ENCODE measurements at places on chromosomes 4 and X. TPM values are rescaled to one million over a fixed set of nuclear protein-coding genes. Genes with fewer than 3 reads are reported as not detected.
A peak's percentile ranks its signal among the peaks of the same experiment; 100 is the strongest.

DNA sequence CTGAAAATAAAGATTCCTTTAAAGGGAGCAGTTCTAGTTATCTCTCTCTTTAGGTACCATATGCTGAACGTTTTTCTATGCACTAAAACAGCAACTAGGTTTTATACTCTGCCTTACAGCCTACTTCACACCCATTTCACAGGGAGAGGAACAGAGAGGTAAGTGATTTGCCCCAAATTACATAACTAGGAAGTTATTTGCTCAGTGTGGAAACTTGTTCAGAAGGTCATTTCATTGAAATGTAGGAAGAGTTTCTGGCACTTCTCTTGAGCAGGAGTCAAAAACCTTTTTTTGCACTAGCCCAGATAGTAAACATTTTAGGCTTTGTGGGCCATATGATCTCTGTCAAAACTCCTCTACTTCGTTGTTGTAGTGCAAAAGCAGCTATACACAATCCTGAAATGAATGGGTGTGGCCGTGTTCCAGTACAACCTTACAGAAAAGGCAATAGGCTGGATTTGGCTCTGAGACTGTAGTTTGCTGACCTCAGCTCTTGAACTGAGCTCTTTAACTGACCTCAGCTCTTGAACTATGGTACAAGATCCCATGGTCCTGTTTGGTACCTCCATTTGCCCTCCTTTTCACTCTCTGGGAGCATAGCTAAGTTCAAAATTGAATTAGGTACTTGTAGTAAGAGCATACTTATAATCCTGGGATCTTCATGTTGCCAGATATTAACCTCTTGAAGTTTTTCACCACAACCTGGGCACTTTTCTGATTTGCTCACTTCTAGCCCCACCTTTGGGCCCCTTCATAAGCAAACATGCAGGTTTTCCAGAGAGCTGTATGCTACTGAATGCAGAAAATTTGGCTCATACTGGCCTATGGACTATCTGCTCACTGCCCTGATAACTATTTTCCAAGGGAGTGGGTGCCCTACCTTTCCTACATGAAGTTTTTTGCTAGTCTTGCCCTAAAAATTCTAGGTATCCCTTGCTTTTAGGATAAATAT, 53.3 kb downstream of the AR start:
- H3K27me3 ChIP-seq = no peaks in the 10 kb centered on the region
- no peak overlapping the region for H3K4me3 ChIP-seq
- no peaks in the 10 kb centered on the region for H3K4me1 ChIP-seq
- no peak for DNase-seq
- H3K27ac ChIP-seq = no peak overlapping the region

GRCh38 chrX:11557120-11557519, 108.6 kb downstream of the ARHGAP6 start:
- no peaks in the 10 kb centered on the region for H3K36me3 ChIP-seq
- H3K4me1 ChIP-seq = no peaks in the 10 kb centered on the region
- no peak for DNase-seq

The DKC1 gene
- 186 TPM for total RNA-seq

GRCh38 chr4:174198828-174199227, 84.6 kb downstream of the FBXO8 start:
- DNase-seq = no peak
- no peak overlapping the region for H3K27ac ChIP-seq
- H3K4me1 ChIP-seq = no peaks in the 10 kb centered on the region

GRCh38 chr4:85790582-85790981, 315.6 kb downstream of the ARHGAP24 start:
- H3K27ac ChIP-seq = no peak overlapping the region
- no peak for DNase-seq

The CSAG3 gene
- total RNA-seq = 0.78 TPM

The ZMYM3 gene
- 12.6 TPM for total RNA-seq

The BTC gene
- not detected for total RNA-seq

GRCh38 chr4:80073473-80074008, 512 bp upstream of the ANTXR2 start:
- peaks cover 1% of the 10 kb centered on the region for H3K27me3 ChIP-seq
- peaks cover 29% of the 10 kb centered on the region for H3K36me3 ChIP-seq
- H3K27ac ChIP-seq = peak overlapping the region; percentile 95
- peaks cover 83% of the 10 kb centered on the region for H3K4me1 ChIP-seq
- DNase-seq = peak; percentile 36

DNA sequence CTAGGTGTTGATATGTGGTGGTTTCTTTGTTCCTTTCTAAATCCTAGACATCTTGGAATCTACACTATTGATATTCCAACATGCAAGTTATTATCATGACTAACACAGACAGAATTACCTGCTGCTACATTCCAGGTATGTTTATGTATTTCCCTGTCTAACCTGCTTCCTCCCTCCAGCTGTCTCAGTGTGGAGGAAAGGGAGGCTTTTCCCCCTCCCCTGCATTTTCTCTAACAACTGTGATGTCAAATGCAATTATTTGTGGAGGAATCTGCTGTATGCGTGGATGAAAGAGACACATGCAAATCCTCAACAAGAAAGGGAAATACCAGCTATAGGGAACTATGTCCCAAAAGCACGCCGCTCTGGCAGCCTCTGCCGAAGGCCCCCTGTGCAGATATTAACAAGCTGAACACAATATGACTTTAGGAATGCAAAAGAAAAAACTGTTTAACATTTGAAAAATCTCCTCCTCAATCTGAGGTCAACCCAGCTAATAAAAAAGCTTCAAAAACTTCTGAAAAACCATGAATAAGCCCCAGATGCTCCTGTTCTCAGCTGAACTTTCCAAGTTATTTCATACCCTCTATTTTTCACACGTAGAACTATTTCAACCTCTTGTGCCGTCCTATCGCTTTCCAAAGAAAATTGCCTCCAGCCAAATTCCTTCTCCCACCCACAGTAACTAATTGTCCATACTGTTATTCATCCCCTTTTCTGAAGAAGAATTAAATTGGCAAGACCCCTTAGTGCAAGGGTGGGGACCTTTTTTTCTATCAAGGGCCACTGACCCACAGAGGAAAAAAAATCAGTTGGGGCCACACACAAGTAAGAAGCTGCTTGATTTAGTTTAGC, 225.1 kb upstream of the GPC4 start:
- no peak overlapping the region for H3K4me3 ChIP-seq
- no peaks in the 10 kb centered on the region for H3K4me1 ChIP-seq
- H3K36me3 ChIP-seq = no peaks in the 10 kb centered on the region
- no peak overlapping the region for H3K27ac ChIP-seq
- H3K27me3 ChIP-seq = no peaks in the 10 kb centered on the region

DNA sequence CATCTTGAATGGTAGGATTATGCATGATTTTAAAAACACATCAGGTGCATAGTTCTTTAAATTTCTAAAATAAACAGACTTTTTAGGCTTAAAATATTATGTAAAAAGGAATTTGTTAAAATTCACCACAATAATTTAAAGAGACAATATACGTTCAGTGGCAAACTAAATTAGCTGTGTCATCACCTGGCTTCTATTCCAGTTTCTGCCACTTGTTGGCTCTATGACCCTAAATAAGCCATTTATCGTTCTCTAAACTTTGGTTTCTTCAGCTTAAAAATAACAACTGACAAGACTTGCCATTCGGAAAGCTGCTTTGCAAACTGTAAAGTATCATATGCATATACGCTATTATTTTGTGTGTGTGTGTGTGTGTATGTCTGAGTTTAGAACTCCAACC, 141.3 kb downstream of the MGST2 start:
- no peaks in the 10 kb centered on the region for H3K36me3 ChIP-seq
- no peak overlapping the region for H3K4me3 ChIP-seq
- H3K4me1 ChIP-seq = no peaks in the 10 kb centered on the region
- no peak overlapping the region for H3K27ac ChIP-seq

- H3K36me3 ChIP-seq = no peaks in the 10 kb centered on the region
- no peaks in the 10 kb centered on the region for H3K4me1 ChIP-seq
- no peak for DNase-seq
- H3K27me3 ChIP-seq = peaks cover 18% of the 10 kb centered on the region
- no peak overlapping the region for H3K27ac ChIP-seq
Observed at GRCh38 chr4:7158081-7158750, 34.1 kb upstream of the SORCS2 start.

- H3K4me3 ChIP-seq = no peak overlapping the region
- H3K27me3 ChIP-seq = peaks cover 6% of the 10 kb centered on the region
- DNase-seq = no peak
- peaks cover 5% of the 10 kb centered on the region for H3K4me1 ChIP-seq
- no peaks in the 10 kb centered on the region for H3K36me3 ChIP-seq
- no peak overlapping the region for H3K27ac ChIP-seq
Observed at GRCh38 chrX:41933546-41933945, 10.2 kb upstream of the CASK start.

GRCh38 chrX:29627833-29628232, 587.5 kb upstream of the MAGEB2 start:
- no peak overlapping the region for H3K4me3 ChIP-seq
- H3K27me3 ChIP-seq = no peaks in the 10 kb centered on the region
- DNase-seq = no peak
- no peaks in the 10 kb centered on the region for H3K4me1 ChIP-seq

The DCLK2 gene
- total RNA-seq = not detected

The NKX6-1 gene
- total RNA-seq = not detected

- H3K36me3 ChIP-seq = peaks cover 3% of the 10 kb centered on the region
Observed at GRCh38 chr4:98994474-98995182, 893 bp upstream of the METAP1 start.

DNA sequence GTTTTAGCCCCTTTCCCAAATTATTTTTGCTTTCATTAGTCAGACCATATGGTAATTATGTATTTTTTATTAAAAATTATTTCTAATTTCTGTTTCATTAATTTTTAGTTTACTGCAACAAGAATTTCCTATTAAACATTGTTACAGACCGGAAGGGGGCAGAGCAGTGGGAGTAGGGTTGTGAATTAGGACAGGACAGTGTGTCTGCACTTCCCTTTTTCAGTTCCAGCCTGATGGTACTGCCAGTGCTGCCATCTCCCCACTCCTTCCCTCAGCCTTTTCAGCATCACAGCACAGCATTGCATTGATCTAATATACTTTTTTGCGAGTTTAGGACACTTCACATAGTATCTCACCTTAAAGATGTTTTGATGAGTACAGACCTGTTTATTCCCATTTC, 76.5 kb downstream of the STIM2 start:
- peaks cover 18% of the 10 kb centered on the region for H3K4me1 ChIP-seq
- H3K27me3 ChIP-seq = no peaks in the 10 kb centered on the region
- no peak overlapping the region for H3K4me3 ChIP-seq
- H3K36me3 ChIP-seq = peaks cover 2% of the 10 kb centered on the region
- no peak for DNase-seq

GRCh38 chr4:30538794-30539193, 181.4 kb upstream of the PCDH7 start:
- no peaks in the 10 kb centered on the region for H3K36me3 ChIP-seq
- no peaks in the 10 kb centered on the region for H3K4me1 ChIP-seq
- H3K4me3 ChIP-seq = no peak overlapping the region
- no peak overlapping the region for H3K27ac ChIP-seq
- no peaks in the 10 kb centered on the region for H3K27me3 ChIP-seq

The PLK4 gene
- total RNA-seq = 41.2 TPM

DNA sequence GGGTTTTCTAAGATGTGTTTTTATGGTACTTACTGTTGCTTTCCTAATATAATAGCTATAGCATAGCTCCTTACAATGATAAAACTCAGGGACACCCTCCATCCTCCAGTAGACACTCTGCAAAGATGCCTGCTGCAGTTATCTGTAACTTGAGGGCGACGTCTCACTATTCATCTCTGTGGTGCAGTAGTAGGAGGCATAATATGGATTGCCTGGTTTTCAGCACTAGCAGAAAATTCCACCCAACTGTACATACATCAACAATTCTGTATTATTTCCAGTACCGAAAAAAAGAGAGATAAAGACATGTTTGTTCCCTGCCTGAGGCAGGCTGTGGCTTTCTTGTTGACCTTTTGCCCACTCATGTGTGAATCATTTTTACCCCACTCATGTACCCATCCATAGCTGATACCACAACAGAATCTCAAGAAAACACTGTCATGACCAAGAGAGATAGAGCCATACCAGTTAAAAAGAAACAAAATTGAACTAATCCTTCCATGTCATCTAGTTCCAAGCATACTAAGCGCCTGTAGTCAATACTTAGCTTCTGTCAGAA, 220.1 kb downstream of the RAB28 start:
- H3K27ac ChIP-seq = no peak overlapping the region
- no peaks in the 10 kb centered on the region for H3K36me3 ChIP-seq
- no peak for DNase-seq

- H3K27ac ChIP-seq = no peak overlapping the region
- peaks cover 18% of the 10 kb centered on the region for H3K27me3 ChIP-seq
- no peak for DNase-seq
- no peak overlapping the region for H3K4me3 ChIP-seq
Observed at GRCh38 chrX:115229337-115230003, 4.4 kb downstream of the LRCH2 start.

The TNMD gene
- total RNA-seq = not detected

DNA sequence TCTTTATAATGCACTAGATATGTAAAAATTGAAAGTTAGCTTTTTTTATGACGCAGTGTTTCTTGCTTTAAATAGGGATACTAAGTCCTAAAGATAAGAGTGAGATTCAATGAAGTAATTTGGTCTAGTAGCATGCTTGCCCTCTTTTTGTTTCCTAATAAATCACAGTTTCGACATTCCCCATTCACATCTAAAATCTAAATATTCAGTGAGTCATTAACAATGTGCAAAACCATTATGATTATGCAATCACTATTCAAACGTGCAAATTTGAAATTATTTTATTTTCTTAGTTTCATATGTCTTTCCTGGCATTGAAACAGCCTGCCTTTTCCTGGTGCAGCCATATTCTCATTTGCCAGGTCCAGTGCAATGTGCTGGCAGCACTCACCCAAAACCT, 1350.5 kb upstream of the PABPC4L start:
- no peaks in the 10 kb centered on the region for H3K36me3 ChIP-seq
- H3K4me3 ChIP-seq = no peak overlapping the region
- H3K27ac ChIP-seq = no peak overlapping the region
- H3K4me1 ChIP-seq = no peaks in the 10 kb centered on the region
- H3K27me3 ChIP-seq = no peaks in the 10 kb centered on the region

The TLR8 gene
- total RNA-seq = not detected

DNA sequence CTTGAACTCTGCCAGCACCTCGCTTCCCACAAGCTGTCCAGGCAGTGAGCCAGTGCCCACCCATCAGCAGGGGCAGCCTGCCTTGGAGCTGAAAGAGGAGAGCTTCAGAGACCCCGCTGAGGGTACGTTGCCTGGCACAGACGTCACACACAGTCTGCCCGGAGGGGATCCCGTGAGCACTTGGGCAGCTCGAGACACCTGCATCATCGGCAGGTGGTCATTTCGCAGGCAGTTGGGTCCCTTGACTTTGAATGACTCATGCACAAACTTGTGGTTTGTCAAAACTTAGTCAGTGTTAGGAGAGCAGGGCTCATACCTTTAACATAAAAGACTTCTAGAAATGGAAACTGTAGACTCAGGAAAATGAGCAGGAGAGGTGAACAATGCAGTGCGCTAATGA, 9.9 kb downstream of the TACC3 start:
- peaks cover 53% of the 10 kb centered on the region for H3K36me3 ChIP-seq
- H3K4me3 ChIP-seq = no peak overlapping the region
- no peaks in the 10 kb centered on the region for H3K27me3 ChIP-seq
- no peak for DNase-seq
- H3K27ac ChIP-seq = peak overlapping the region; percentile 48
- peaks cover 15% of the 10 kb centered on the region for H3K4me1 ChIP-seq

- no peak overlapping the region for H3K4me3 ChIP-seq
- H3K4me1 ChIP-seq = no peaks in the 10 kb centered on the region
- H3K36me3 ChIP-seq = no peaks in the 10 kb centered on the region
- DNase-seq = no peak
- no peak overlapping the region for H3K27ac ChIP-seq
Observed at GRCh38 chrX:16552546-16552945, 97.4 kb upstream of the S100G start.

The ARMCX5 gene
- 6.2 TPM for total RNA-seq

GRCh38 chr4:7716010-7716721, 223.5 kb downstream of the AFAP1 start:
- no peaks in the 10 kb centered on the region for H3K36me3 ChIP-seq
- peaks cover 5% of the 10 kb centered on the region for H3K27me3 ChIP-seq
- no peak for DNase-seq
- no peaks in the 10 kb centered on the region for H3K4me1 ChIP-seq
- no peak overlapping the region for H3K4me3 ChIP-seq
- H3K27ac ChIP-seq = no peak overlapping the region
